A549 treated with RU486 at 1 μM for 4 hours (cell line): ENCODE measurements at places on chromosomes 1 and 21. TPM values are rescaled to one million over a fixed set of nuclear protein-coding genes. Genes with fewer than 3 reads are reported as not detected.

Gene CENPL
- 9.2 to 14.8 TPM (median 13.2 TPM) in 5 replicates for total RNA-seq

Gene KCNH1
- 1.6 to 3.4 TPM (median 2.8 TPM) in 5 replicates for total RNA-seq

Gene HCN3
- 2.6 to 6.2 TPM (median 4.4 TPM) in 5 replicates for total RNA-seq

Gene RIMKLA
- total RNA-seq, result 0.64 to 1.4 TPM (median 1.2 TPM) in 5 replicates

Gene RNF207
- total RNA-seq, result 9.8 to 16.6 TPM (median 14.4 TPM) in 5 replicates

Gene CACHD1
- total RNA-seq, result 1.5 to 2.1 TPM (median 1.7 TPM) in 5 replicates

Gene NAV1
- total RNA-seq, result 6.3 to 13.7 TPM (median 10.3 TPM) in 5 replicates

Gene NT5C1A
- total RNA-seq, result not detected in 5 replicates

Gene CDK11B
- total RNA-seq, result 26.1 to 28.9 TPM (median 26.5 TPM) in 5 replicates

Gene CLCA4
- not detected in 5 replicates for total RNA-seq

Gene TPTE
- not detected in 5 replicates for total RNA-seq

Gene TRAF3IP3
- total RNA-seq, result not detected in 5 replicates

Gene CCDC185
- 0.06 to 0.14 TPM (median 0.14 TPM) in 3 of 5 replicates, not detected in the others for total RNA-seq

Gene LRRC7
- total RNA-seq, result not detected in 5 replicates

Gene REN
- total RNA-seq, result not detected in 5 replicates

Gene STK40
- total RNA-seq, result 6.8 to 11.5 TPM (median 10.1 TPM) in 5 replicates

Gene TFF3
- total RNA-seq, result not detected in 5 replicates

Gene UBASH3A
- 0.08 to 0.33 TPM (median 0.09 TPM) in 5 replicates for total RNA-seq

Gene C1QB
- not detected in 5 replicates for total RNA-seq

Gene ADGRL2
- 8.1 to 15.7 TPM (median 13.7 TPM) in 5 replicates for total RNA-seq

Gene ORC1
- total RNA-seq, result 17.8 to 22.3 TPM (median 19.8 TPM) in 5 replicates

Gene KCNK2
- 0.05 to 0.33 TPM (median 0.09 TPM) in 4 of 5 replicates, not detected in the other for total RNA-seq

Gene DYNLT5
- not detected in 5 replicates for total RNA-seq

Gene TEDDM1
- total RNA-seq, result not detected in 5 replicates

Gene SPAG17
- total RNA-seq, result not detected in 5 replicates

Gene CACNA1S
- not detected in 5 replicates for total RNA-seq

Gene PIGR
- total RNA-seq, result not detected in 5 replicates

Gene PDIK1L
- total RNA-seq, result 0.73 to 2.3 TPM (median 1.9 TPM) in 5 replicates

Gene C1orf226
- 0.77 to 1.2 TPM (median 0.96 TPM) in 5 replicates for total RNA-seq

Gene METTL13
- 40.5 to 49.1 TPM (median 46.1 TPM) in 5 replicates for total RNA-seq

Gene C1orf53
- total RNA-seq, result 5.6 to 8.3 TPM (median 7.4 TPM) in 5 replicates

Gene S100A3
- total RNA-seq, result 85.7 to 107 TPM (median 98.6 TPM) in 5 replicates

Gene KRTAP20-4
- total RNA-seq, result not detected in 5 replicates

Gene SMPDL3B
- total RNA-seq, result 1.2 to 1.5 TPM (median 1.3 TPM) in 5 replicates

Gene CYP4A22
- total RNA-seq, result not detected in 5 replicates

Gene DCDC2B
- total RNA-seq, result not detected in 5 replicates

Gene GPR25
- not detected in 5 replicates for total RNA-seq

Gene HMGN2
- 305 to 414 TPM (median 361 TPM) in 5 replicates for total RNA-seq

Gene OLFML2B
- total RNA-seq, result 0.32 to 0.67 TPM (median 0.38 TPM) in 5 replicates

Gene NTRK1
- 0.06 to 0.24 TPM (median 0.16 TPM) in 4 of 5 replicates, not detected in the other for total RNA-seq

Gene WDR64
- not detected in 5 replicates for total RNA-seq

Gene PDC
- total RNA-seq, result not detected in 5 replicates

Gene AJAP1
- not detected in 5 replicates for total RNA-seq

Gene MPZ
- total RNA-seq, result 0.17 to 0.35 TPM (median 0.30 TPM) in 5 replicates

Gene ACTN2
- total RNA-seq, result 0.02 to 0.07 TPM in 2 of 5 replicates, not detected in the others
